CD4-positive, CD25-positive, alpha-beta regulatory T cell (primary cell): ENCODE measurements at places on chromosomes 3 and 15. TPM values are rescaled to one million over a fixed set of nuclear protein-coding genes. Genes with fewer than 3 reads are reported as not detected.
A peak's percentile ranks its signal among the peaks of the same experiment; 100 is the strongest.

- DNase-seq = no peak
Observed at GRCh38 chr15:75194397-75194796, 7.3 kb upstream of the C15orf39 start.

GRCh38 chr15:67100801-67101581 is 35.6 kb downstream of the SMAD3 start:
- peak; percentile 80 for DNase-seq

DNA sequence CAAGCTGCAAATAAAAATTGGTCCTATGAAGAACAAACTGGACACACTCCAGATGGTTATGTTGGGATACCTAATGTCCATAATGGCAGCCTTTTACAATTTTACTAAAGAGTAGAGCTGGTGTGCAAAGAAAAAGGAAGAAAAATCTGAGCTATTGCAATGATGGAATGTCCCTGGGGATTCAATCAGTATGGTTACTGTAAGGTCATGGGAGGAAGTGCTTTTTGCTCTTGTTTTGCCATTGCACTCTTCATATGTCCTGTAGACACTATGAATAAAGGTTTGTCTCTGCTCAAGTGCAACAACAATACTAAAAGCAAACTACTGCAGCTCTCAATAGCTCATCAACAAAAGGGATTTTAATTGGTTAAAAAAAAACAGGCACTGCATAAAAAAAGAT is 5.4 kb downstream of the PFN2 start:
- DNase-seq = no peak

DNA sequence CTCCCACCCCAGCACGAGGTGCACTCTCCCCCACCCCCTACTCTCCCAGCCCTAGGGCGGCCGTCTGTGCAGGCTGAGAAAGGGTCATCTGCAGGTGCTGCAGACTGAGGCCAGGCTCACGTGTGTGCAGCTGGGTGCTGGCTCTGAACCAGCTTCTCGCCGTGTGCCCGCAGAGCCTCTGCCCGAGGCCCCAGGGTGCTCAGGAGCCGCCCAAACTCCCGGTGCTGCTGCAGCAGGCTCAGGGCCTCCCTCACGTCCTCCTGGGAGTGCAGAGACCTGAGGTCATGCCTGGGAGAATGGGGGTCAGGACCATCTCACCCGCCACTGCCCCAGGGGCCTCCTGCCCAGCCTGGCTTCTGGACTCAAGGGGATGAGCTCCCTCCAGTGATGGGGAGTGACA is 17.2 kb downstream of the SPTBN5 start:
- no peak for DNase-seq

DNA sequence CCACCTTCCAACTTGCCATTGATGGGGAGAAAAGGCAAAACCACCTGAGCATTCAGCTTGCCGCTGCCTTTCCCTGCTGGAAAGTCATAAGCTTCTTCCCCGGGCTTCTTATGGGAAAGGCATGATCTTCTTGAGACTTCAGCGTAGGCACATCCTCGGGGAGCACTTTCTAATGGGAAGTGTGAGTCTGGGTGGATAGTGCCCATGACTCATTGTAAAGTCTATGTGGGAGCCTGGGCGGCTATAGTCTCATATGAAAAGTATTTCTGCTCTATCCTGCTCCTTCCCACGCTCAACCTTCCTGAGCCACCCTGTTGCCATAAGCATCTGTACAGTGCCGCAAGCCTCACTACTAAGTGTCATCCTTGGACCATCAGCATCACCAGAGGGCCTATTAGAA is 309.9 kb upstream of the THBS1 start:
- no peak for DNase-seq

GRCh38 chr3:12536423-12536822 is 8.9 kb downstream of the MKRN2OS start:
- DNase-seq = no peak

DNA sequence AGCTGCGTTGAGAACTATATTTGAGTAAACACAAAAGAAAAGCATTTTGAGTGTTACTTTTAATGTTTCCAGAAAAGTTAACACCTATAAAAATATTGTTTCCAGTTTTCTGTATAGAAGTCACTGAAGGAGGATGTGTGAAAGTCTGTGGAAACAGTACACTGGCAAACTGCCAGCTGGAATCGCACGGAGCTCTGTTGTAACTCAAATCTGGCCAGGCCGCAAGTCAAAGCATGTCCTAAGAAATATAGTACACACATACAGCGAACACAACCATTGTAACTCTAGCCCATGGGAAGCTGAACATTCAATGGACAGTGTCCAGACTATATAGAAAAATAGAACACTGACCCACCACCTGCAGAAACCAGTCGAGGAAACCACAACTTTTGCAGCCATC is 657.2 kb downstream of the FHIT start:
- DNase-seq = no peak

- DNase-seq = no peak
Observed at GRCh38 chr3:52688266-52688665, 2.4 kb downstream of the GNL3 start.

Gene DNASE1L3
- not detected for total RNA-seq

Gene TWF2
- total RNA-seq = 62.4 TPM

Gene HAPLN3
- total RNA-seq = 251 TPM
